ENCODE measurements at places on chromosomes 11 and 22. TPM values are rescaled to one million over a fixed set of nuclear protein-coding genes. Genes with fewer than 3 reads are reported as not detected.
A peak's percentile ranks its signal among the peaks of the same experiment; 100 is the strongest.

GRCh38 chr11:88297421-88297820, 40.1 kb downstream of the CTSC start:
- no peak overlapping the region for H3K4me3 ChIP-seq
- no peaks in the 10 kb centered on the region for H3K27me3 ChIP-seq
- no peak for DNase-seq
- no peak overlapping the region for H3K27ac ChIP-seq

DNA sequence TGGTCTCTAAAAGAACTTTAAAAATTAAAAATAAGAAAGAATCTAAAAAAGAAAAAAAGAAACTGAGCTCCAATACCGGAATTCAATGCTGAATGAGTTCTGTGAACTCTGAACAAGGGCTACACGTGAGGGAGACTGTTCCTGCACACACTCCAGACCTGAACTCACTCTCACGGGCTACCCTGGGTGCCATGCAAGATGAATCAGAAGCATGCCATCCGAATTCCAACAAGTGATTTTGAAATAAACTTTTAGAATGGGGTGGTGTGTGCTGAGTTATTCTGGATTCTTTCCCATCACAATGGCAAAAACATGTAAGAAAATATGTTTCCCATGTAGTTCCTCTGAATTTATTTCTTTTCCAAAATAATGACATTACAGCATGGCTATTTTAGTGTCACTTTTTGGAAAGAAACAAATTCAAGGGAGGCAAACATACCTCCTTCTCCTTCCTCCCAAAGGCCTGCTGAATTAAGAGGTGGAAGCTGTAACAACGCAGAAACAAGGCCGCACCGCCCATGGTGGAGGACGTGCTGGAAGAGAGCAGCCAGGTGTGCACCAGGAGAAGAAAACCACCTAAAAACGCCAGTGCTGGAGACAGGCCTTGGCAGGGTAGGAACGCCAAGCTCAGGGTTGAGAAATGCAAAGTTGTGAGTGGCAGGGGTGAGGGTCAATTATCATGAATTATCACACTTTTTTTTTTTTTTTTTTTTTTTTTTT, 63.2 kb upstream of the ARFGAP3 start:
- no peak for DNase-seq
- H3K36me3 ChIP-seq, result no peaks in the 10 kb centered on the region
- no peaks in the 10 kb centered on the region for H3K27me3 ChIP-seq
- peaks cover 97% of the 10 kb centered on the region for H3K4me1 ChIP-seq
- H3K4me3 ChIP-seq, result no peak overlapping the region

- peak overlapping the region; percentile 98 for H3K27ac ChIP-seq
- no peak for DNase-seq
- peaks cover 91% of the 10 kb centered on the region for H3K36me3 ChIP-seq
Observed at GRCh38 chr22:31091106-31091975, 10.2 kb downstream of the SMTN start.

DNA sequence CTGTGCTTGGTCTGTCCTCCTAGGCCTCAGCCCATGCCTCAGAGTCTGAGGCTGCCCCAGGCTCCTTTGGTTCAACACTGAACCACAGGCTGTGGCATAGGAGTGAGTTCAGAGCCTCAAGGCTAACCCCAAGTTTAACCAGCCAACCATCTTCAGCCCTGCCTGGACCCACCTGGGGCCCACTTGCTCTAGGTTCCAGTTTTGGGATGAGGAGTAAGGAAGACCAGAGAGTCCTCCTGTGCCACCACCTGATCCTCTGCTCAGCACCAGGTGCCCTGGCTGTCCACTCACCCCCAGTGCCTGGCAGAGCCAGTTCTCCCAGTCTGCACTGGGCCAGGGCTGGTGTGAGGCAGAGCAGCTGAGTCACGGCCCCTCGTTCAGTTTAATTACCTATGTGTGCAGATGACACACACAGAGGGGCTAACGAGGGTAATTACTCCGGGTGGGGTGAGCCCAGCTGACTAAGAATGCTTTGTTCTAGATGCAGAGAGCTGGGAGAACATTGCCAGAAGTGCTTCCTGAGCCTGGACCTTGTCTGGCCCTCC, 12.0 kb upstream of the TMPRSS13 start:
- no peak overlapping the region for H3K27ac ChIP-seq
- no peak for DNase-seq
- H3K36me3 ChIP-seq, result no peaks in the 10 kb centered on the region
- H3K27me3 ChIP-seq, result peaks cover under 1% of the 10 kb centered on the region

- H3K27ac ChIP-seq, result peak overlapping the region; percentile 70
- H3K36me3 ChIP-seq, result peaks cover 25% of the 10 kb centered on the region
- no peak overlapping the region for H3K4me3 ChIP-seq
- peaks cover 56% of the 10 kb centered on the region for H3K4me1 ChIP-seq
Observed at GRCh38 chr11:20066013-20066782, 94.1 kb downstream of the DBX1 start.

GRCh38 chr11:40027720-40028119, 1431.7 kb downstream of the LRRC4C start:
- DNase-seq, result no peak
- H3K36me3 ChIP-seq, result no peaks in the 10 kb centered on the region
- no peak overlapping the region for H3K27ac ChIP-seq
- no peak overlapping the region for H3K4me3 ChIP-seq

DNA sequence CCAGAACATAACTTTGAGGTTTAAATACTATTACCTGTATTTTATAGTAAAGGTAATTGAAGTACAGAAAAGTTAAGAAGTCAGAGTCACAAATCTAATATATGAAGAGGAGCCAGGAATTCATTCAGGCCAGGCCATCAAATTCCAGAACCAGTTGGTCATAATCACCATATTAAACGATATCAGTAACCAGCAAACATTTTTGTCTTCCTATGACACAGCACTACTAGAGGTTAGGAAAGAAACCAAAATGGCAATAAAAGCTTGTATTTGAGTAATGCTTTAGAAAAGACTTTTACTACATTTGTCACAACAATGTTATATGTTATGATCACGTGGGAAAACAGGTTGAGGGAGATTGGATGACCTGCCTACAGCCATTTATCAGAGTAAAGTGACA, 62.2 kb downstream of the DKK3 start:
- peaks cover 45% of the 10 kb centered on the region for H3K4me1 ChIP-seq
- no peaks in the 10 kb centered on the region for H3K27me3 ChIP-seq
- no peak overlapping the region for H3K4me3 ChIP-seq
- H3K36me3 ChIP-seq, result peaks cover 66% of the 10 kb centered on the region

GRCh38 chr11:121930004-121930965, 185.7 kb downstream of the BLID start:
- H3K36me3 ChIP-seq, result no peaks in the 10 kb centered on the region
- H3K4me3 ChIP-seq, result peak overlapping the region; percentile 60
- peak overlapping the region; percentile 50 for H3K27ac ChIP-seq
- DNase-seq, result no peak
- H3K4me1 ChIP-seq, result peaks cover 19% of the 10 kb centered on the region

Gene MIOX
- not detected for total RNA-seq

GRCh38 chr11:215581-216037, 8.1 kb downstream of the RIC8A start:
- no peaks in the 10 kb centered on the region for H3K27me3 ChIP-seq
- peaks cover 11% of the 10 kb centered on the region for H3K4me1 ChIP-seq
- no peak overlapping the region for H3K4me3 ChIP-seq
- H3K27ac ChIP-seq, result no peak overlapping the region
